ENCODE measurements at places on chromosomes 2 and 18.

DNA sequence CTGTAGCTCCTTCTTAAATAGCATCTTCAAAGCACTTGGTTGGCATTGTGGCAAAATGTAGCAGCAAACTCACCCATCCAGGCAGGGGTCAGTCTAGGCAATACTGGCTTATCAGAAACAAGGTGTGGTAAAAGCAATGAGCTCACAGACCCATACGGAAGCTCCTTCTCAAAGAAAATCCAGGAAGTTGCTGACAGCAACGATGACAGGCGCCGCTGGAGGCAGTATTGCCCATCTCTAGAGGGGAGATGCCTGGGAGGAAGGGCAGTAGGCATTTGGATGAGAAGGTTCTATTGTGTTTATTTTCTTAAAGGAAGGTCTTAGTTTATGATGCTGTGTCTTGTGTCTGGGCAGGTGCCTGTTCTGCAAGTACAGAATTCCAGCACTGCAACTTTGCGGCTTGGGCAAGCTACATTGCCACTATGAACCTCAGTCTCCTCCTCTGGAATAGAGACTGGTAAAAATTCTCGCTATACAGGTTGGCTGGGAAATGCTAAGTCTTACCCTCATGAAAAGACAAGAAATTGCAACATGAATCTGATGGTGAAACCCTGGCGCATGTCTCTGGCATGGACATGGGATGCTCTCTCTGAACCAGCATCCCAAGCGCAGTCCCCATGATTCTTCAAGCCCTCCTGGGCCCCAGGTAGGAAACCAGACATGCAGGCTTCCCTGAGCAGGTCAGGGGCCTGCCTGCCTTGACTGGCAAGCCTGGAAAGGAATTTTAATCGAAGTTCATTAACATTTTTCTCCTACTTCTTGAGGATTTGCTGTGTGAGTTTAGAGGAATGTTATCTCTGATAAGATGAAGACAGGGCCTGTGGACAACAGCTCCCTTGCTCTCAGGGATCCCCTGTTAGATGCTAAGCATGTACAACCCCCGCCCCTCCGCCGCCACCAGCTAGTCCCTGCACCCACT, 156.0 kb downstream of the TFCP2L1 start:
- DNase-seq: no peak

GRCh38 chr2:239273280-239274234, 127.3 kb downstream of the HDAC4 start:
- no peak for DNase-seq

DNA sequence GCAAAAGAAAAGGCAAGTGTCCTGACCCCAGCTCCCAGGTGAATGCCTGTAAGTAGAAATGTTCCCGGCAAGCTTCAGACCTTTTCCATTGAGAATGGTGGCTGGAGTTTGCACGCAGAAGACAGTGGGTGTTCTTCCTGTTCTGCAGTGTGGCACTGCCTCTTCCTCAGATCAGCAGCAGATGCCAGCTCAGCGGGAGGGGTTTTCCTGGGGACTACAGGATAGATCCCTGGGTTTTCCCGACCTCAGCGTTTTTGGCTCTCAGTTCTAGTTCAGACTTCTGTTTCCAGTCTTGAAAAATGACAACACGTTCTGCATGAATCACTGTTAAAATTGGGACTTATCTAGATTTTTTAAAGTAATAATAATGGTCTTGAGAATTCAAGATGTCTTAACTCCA, 39.2 kb downstream of the GRHL1 start:
- no peak for DNase-seq

DNA sequence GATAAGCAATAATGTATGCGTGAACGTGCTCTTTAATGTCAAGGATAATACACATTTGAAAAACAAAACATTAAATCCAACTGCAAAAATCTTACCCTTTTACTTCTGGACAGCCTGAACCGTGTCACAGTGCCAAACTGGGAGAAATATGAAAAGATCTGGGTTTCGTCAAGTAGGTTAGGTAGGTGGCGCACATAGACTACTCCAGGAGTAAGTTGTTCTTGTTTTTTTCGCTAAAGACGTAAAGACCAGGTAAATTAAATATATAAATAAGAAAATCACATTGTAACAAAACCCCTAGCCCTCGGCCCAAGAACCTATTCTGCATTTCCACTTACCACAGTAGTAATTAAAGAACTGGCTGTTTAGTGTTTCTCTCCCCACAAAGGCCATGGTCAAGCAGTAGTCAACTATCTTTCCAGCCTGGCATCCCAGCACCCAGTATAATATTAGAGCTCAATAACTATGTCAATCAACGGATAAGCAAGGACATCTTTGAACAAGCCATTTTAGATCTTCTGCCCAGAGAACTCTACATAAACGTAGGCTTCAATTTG, 1.1 kb downstream of the NIFK start:
- no peak for DNase-seq

GRCh38 chr2:161005170-161005569, 155.1 kb upstream of the TANK start:
- DNase-seq: no peak

- no peak for DNase-seq
Observed at GRCh38 chr18:21997207-21998143, 171.9 kb upstream of the GATA6 start.

GRCh38 chr2:9807056-9807455, 36.2 kb upstream of the TAF1B start:
- DNase-seq: no peak

- DNase-seq: no peak
Observed at GRCh38 chr18:51666763-51667191, 469.3 kb upstream of the MEX3C start.

- DNase-seq: no peak
Observed at GRCh38 chr2:16061441-16062217, 121.3 kb downstream of the MYCN start.

DNA sequence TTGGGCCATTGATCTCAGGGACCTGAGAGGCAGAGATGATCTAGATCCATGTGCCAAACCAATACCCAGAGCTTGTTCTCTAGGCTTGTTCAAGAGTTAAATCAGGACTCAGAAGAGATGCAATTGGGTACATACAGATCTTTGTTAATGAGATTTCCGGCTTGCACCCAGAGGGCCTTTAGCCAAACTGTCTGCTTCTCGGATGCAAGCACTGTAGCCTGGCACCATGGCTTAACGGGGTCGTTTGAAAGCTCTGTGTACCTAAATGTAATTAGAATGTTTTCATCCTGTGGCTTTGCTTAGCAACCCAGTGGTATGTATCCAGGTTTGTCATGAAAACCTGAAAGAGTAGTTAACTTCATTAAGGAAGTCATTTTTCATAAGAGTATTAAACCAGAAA, 94.2 kb downstream of the TPGS2 start:
- DNase-seq: no peak

- DNase-seq: no peak
Observed at GRCh38 chr2:120520929-120521912, 175.3 kb downstream of the INHBB start.

DNA sequence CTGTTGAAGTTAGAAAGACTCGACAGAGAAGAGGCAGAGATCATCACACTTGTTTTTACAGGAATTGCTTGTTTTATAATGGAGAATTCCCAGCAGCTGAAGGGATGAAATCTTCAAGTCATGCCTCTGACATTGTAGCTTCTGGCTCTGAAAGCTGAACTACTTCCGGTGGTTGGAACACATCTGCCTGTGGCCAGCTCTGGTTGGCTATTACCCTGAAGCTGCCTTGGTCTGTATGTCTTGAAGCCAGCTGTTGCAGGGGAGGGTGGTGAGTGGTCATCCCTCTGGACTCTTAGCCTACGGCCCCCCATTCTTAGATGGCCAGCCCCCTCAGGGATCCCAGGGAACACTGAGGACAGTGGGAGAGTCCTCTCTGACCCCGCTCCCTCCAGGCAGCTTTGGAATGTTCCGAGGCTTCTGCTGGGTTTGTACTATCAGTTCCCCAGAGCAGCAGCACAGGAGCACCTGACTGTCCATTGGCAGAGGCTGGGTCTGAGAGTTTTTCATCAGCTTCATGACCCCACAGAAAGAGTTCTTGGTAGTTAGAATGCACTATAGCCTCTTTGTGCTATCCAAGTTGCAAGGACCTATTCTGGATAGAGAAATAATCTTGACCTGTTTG, 87.4 kb upstream of the CAPN13 start:
- no peak for DNase-seq

DNA sequence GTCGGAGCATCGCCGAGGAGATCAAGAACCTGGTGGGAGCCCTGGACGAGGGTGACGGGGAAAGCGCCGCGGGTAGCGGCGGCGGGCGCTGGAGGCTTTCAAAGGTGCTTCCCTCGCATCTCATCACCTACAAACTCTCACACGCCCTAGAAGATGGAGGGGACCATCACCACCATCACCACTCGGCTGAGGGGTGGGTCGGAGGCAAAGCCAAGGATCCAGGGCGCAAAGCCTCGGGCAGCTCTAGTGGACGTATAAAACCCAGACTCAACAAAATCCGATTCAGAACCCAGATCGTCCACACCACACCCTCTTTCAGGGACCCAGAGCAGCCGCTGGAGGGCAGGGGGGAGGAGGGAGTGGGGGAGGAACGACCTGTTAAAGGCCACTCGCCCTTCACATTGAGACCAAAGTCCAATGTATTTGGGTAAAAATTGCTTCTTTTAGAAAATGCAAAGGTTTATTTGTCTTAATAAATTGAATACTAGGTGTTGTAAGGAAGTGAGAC, 1.5 kb downstream of the SOWAHC start:
- DNase-seq: no peak

- no peak for DNase-seq
Observed at GRCh38 chr18:5466256-5466655, 77.5 kb downstream of the EPB41L3 start.

- DNase-seq: no peak
Observed at GRCh38 chr18:3706279-3707097, 256.5 kb downstream of the TGIF1 start.

GRCh38 chr2:30425326-30425725, 21.7 kb upstream of the LCLAT1 start:
- DNase-seq: no peak

DNA sequence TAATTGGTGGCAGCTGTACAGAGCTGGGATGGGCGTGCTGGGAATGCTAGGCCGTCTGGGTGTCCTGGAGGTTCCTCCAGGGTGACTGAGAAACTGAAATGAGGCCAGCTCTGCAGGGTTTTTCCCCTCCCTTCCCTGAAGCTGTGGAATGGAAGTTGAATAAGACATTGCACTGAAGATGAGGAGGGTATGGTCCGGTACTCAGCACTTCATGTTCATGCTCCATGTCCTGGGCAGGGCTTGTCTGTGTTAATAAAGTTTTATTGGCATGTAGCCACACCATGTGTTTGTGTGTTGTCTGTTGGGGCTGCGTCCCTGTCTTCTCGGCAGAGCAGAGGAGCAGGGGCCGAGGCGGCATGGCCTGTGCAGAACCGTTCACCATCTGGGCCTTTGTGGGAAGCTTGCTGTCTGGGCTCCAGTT, 154.0 kb downstream of the LDLRAD4 start:
- no peak for DNase-seq

GRCh38 chr2:177211169-177211568, 1.4 kb upstream of the HNRNPA3 start:
- no peak for DNase-seq

DNA sequence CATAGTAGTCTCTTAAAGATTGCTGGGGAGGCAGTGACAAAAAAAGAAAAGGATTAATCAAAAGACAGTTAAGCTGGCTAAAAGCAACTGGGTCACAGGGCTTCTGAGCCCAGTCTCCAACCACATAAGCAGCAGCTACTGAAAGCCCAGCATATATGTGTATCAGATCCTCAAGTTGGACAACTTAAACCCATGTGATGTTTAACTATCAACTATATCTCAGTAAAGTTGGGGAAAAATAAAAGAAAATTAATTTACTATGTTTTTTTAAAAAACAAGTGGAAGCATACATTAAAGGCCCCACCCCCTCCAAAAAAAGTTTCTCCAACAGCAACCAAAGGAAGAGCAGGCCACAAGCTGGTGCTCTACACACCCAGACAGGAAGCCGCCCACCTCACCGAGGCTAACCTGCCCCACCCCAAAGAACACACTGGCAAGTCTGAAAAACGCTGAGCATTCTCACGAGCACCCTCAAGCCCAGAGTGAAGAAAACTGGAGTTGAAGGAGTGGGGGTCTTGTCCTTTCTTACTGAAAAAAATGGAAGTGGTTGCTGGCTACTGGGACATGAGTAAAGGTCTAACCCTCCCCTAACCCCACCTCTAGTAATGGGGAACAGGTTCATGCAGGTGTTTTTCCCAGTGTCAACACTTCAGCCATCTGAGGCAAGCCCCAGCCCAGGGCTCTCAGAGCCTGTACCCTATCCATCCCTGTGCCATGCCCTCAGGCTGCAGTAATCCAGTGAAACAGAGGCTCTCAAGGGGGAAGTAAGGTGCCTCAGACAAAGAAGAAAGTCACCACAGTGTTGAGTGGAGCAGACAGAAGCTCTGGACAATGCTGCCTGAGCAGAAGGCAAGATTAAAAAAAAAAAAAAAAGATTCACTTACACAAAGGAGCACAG, 106.3 kb downstream of the GYPC start:
- no peak for DNase-seq

DNA sequence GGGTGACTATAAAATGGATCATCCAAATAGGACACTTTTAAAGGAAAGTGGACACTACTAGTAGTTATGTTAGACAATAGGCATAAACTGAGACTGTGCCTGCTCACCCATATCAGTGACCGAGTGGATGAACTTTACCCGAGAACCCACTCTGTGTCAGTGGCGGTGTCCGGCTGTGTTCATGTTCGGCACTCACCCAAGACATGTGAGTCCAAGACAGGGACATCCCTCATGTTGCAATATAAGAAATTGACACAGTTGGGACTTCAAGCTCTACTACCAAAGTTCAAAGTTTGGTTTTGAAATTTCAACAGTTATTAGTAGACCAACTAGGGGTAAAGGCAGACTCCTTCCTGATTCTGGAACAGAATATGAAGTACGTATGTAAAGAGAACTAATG, 326.3 kb upstream of the TNP1 start:
- no peak for DNase-seq
